ENCODE measurements at places on chromosomes 3 and 15.

DNA sequence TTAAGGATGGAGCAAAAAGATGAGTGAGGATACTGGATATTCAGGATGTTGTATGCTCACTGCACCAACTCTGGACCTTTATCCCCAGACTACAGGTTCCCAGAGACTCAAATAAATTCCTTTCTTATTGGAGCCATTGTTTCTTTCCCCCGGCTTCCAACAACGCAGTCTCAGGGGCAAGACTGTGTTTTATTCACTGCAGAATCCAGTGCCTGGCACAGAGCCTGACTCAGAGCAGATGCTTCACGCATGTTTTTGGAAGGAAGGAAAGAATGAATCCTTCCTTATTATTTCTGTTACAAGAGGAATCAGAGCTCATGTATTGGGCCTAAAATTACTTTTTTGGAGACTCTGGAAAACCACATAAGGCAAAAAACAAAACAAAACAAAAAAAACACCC lies 96.0 kb upstream of the VGLL4 start:
- DNase-seq: no peak

- no peak for DNase-seq
These were observed 24.7 kb downstream of the GPR171 start for GRCh38 chr3:151178208-151178845.

- no peak for DNase-seq
These were observed 31.8 kb downstream of the CYP8B1 start for GRCh38 chr3:42843713-42844411.

GRCh38 chr15:29425864-29426263 lies 156.2 kb upstream of the NSMCE3 start:
- no peak for DNase-seq

DNA sequence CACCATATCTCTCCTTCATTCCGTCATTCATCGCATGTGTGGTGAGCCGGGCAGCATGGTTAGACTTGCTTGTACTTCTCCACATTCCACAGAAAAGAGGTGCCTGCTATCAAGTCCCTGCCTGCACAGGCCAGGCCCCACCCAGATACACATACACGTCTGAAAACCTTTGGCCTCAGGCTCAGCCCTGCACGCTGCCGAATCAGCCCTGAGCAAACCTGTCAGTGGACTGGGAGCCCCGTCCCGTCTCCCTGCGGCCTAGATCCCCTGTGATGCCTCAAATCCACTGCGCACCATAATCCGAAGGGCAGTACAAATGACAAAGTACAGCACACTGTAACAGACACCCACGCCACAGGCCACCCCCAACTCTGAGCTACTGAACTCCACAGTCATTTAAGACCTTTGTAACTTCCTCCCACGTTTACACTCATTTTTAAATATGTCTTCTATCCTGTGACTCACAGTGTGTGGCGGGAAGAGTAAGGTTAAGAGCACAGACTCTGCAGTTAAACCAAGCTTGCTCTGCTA lies 67.1 kb downstream of the MB21D2 start:
- no peak for DNase-seq

DNA sequence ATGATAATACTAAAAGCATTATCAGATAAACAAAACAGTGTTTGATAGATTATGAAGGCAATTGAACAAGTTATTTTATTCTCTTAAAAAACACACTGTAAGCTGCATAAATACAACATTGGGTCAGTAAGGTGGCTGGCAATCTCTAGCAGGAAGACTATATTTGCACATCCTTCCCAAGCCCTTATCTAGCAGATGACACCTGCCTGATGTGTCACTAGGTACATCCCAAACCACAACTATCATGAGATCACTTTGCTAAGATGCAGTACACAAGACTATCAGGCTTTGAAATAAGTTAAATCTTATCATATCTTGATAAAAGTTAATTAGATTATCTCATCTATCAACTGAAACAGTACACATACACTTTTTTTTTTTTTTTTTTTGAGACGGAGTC lies 417.4 kb downstream of the MECOM start:
- DNase-seq: no peak

DNA sequence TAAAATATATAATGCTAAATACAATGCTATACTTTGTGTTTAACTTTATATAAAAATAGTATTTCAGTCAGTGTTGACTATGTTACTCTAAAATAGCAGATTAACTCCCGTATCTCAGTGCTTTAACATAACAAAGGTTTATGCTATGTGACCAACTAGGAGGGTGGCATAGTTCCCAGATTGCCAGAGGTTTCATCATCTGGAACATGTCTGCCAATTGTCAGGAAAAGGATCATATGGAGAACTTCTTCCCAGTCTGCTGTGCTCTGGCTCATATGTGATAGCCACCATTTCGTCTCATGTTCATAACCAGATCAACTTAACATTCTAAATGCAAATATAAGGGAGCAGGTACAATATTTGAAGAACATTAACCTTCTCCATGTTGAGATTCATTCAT lies 720.2 kb downstream of the MCTP2 start:
- no peak for DNase-seq

DNA sequence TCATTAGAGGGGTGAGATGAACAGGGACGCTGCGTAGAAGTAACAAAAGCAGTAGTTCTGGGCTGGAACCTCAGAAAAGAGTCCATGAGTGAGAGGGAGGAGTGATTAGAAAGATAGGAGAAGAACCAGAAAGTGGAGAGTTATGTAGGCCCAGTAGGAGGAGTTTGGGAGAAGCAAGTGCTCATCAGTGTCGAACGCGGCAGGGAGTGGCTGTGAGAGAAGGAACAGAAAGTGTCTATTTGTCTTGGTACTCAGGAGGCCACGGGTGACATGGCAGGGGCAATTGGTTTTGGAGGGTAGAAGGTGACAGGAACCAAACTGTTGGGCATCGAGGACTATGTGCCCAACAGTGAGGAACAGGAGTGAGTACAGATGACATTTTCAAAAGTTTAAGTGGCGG lies 1.3 kb upstream of the INSYN1 start:
- DNase-seq: no peak

- no peak for DNase-seq
These were observed 34.9 kb upstream of the CMC1 start for GRCh38 chr3:28206479-28206878.

DNA sequence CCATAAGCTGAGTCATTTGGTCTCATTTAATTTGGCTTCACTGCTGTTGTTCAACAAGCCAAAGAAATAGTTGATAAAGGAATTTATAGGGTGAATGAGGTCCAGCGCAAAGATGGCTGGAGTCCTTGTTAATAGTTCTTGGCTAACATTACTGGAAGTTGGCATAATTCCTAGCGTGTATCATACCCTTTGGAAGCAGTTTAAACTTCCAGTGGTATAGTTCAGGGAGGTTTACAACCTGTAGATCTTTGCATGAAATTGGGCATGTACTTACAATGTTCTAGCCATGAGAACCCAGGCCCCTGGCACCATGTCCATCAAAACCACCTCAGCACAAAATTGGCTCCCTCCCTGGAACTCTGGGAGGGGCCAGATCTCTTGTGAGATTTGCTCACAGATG lies 380.8 kb downstream of the LRTM1 start:
- no peak for DNase-seq

GRCh38 chr3:81788044-81788443 lies 26.6 kb upstream of the GBE1 start:
- DNase-seq: no peak

DNA sequence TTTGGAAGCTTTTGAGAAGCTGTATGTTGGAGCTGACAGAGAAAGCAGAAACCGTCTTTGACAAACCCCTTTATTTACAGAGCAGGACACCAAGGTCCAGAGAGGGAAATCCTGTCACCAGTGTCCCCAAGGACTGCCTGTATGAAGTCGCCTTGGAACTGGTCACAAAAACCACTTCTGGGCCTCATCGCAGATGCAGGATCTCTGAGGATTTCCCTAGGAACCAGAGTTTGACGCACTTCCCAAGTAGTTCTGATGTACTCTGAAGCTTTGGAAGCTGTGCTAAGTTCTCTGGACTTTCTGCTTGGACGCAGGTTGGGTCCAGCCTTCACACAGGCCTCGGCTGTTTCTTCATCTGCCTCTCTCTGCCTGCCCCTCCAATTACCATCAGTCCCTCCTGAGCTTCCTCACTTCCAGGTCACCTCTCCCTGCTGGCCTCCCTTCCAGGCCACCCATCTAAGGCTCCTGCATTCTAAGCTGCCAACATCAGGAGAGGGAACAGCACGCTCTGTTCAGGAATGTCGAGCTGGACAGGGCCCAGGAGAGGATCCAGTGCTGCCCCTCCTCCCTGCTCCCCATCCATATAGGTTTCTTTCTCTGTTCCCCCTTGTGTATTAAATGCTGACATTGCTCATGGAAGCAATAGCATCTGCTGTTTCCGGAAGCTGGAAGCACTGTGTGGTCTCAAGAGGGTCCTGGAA lies 270.8 kb downstream of the OPA1 start:
- DNase-seq: no peak

DNA sequence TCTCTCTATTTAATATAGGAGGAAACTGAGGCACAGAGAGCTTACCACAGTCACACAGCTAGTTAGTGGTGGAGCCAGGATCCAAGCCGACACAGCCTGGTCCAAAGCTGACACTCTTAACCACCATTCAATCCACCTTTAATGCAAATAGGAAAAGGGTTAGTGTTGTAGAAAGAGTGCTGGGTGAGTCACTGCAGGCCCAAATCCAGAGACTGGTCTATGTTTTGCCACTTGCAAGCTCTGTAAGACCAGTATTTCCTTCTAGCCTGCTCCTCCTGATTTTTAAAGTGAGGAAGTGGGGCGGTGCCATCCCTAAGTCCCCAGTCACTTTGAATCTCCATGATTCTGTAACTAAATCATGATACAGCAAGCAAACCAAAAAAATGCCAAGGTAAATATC lies 111.0 kb downstream of the MECOM start:
- no peak for DNase-seq

GRCh38 chr3:122030381-122031122 lies 8.5 kb upstream of the ILDR1 start:
- DNase-seq: no peak

All from NCI-H1694 (cell line).